Mucosa of gallbladder (tissue), 1 donor: ENCODE measurements at places on chromosomes 7 and 10. TPM values are rescaled to one million over a fixed set of nuclear protein-coding genes. Genes with fewer than 3 reads are reported as not detected.

The FGFBP3 gene
- 0.72 TPM for total RNA-seq

The ZNF365 gene
- 0.40 TPM for total RNA-seq

The AGR3 gene
- total RNA-seq = 50.9 TPM

The PNLIP gene
- total RNA-seq = 5.4 TPM

The CDNF gene
- 0.98 TPM for total RNA-seq

The PTPRZ1 gene
- 2.2 TPM for total RNA-seq

The NEURL1 gene
- total RNA-seq = 4.9 TPM

The CALY gene
- 0.92 TPM for total RNA-seq

The OR2A7 gene
- total RNA-seq = 4.8 TPM

The HYAL4 gene
- total RNA-seq = not detected

The TMEM176B gene
- 304 TPM for total RNA-seq

The WBP1L gene
- 58.1 TPM for total RNA-seq
